ENCODE measurements at places on chromosomes 5 and 9.

DNA sequence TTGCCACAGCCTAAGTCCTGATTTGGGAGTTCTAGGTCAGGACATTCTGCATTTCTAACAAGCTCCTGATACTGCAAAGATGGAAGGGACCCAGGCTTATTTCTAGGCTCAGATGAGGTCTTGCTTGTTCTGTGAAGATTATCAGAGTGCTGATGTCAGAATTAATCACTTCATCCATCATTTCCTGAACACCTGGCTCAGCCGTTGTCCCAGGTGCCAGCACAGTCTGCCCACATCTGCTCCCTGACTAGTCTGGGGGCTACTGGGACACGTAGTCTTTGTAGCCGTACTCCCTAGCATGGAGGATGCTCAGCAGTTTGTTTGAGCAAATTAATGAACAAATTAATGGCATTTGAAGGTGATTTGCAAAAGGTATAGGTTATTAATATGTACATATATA is 17.9 kb upstream of the SPINK4 start:
- DNase-seq: no peak

GRCh38 chr9:3526997-3527940 is 1.5 kb upstream of the RFX3 start:
- DNase-seq: no peak

DNA sequence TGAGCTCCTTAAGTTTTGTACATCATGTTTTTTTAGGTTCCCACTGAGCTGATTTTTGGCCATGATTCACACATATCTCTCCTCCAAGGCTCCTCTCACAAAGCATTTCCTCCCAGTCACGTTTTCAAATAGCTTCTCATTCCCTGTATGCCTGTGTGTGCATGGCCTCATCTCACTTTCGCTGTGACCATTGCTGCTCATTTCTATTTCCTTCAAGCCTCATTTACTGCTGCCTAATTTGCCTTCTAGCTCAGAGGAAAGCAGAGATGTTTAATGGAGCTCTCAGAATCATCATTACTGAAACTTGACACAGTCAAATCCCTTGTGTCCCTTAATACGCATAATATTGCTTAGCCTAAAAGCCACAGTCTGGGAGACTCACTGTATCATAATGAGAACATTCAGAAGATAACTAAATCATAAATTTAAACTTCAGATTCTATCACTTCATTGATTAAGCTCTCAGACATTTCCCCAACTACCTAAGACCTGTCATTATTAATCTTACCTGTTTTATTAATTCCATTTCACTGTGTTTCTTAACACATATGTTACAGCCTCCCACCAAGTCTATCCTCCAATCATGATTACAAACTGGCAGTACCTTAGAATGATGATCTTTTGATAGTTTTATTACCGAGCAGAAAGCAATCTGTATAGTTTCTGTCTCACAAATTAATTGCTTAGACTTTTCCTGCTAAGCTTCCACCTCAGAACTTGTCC is 278.3 kb upstream of the PTGER4 start:
- DNase-seq: no peak

DNA sequence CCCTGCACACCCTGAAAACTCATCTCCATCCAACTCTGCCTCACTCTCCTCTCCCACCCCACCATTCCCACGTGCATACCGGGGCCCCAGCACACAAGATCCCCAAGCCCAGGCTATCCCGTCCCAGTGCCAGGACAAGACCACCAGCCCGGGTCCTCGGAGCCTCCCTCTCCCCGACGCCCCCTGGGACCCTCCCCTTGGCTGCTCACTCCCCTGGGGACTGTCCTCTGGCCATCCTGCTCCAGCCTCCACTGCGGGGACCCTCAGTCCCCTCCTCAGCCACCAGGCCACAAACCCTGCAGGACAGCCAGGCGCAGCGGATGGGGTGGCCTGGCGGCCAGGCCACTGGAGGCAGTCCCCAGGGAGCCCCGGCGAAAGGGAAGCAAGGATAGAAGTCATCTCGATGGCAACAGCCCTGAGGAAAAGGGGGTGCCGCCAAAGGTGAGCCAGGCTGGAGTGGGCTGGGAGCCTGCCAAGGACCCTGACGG is 62.8 kb downstream of the C9orf50 start:
- no peak for DNase-seq

DNA sequence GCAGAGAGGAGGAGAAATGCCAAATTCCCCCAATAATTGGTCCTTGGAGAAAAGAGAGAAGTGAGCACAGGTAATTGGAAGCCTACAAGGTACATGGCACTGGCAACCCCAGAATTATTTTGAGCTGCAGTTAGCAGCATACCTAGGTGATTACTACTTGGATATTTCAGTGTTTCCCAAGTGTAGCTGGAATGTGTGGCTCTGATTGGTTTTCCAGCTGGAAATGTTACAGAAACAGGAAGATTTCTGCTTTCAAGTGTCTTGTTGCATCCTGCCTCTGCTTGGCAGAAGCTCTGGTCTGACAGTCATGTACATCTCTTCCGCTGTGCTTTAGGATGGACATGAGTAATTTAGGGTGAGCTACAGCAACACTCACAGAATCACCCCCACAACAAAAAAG is 262.1 kb downstream of the ENC1 start:
- DNase-seq: no peak

GRCh38 chr5:119290161-119290569 is 65.7 kb upstream of the TNFAIP8 start:
- DNase-seq: no peak

- DNase-seq: peak; percentile 15
Measured at GRCh38 chr9:136244122-136244968, 1.3 kb downstream of the QSOX2 start.

GRCh38 chr9:13023498-13023897 is 248.7 kb downstream of the LURAP1L start:
- no peak for DNase-seq

DNA sequence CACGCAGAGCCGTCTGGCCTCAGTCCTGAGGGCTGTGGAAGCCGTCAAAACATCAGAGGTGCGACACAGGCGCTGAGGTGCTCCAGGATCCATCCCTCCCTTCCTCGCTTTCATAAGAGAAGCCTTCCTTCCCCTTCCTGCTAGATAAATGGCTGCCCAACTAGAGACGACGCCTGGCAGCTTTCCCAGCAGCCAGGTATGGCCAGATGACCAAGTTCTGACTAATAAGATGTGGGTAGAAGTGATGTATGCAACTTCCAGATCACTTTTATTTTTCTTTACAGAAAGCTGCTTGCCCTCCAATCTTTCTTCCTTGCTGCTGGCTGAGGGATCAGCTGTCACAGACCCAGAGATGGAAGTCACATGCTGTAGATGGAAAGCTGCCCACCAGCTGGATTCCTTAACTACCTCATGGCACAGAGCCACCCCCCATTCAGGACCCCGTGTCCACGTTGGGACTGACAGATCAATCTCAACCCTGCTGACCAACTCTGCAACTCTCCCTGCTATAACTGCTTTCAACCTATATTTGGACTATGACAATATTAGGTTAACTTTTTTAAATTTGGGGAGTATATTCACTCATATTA is 8.8 kb downstream of the MAPK9 start:
- DNase-seq: no peak

GRCh38 chr9:115594557-115594956 is 476.6 kb upstream of the TNC start:
- no peak for DNase-seq

GRCh38 chr5:5523066-5523505 is 100.6 kb downstream of the ICE1 start:
- no peak for DNase-seq

DNA sequence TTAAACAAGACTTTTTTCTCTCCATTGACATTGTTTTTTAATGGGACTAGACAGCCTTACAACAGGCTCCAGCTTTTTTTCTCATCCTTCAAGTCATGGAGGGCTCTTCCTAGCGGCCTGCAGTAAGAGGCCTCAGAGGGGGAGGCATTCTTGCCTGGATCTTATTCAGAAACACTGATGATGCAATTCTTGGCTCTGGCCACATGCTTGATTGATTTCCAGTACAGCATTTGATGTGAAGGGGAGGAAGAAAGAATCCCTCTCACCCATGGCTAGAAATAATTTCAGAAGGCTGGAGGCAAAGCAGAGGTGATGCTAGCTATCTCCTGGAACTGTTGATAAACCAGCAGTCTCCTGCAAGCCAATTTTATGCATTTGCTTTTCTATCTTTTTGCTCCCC is 324.8 kb downstream of the PRELID2 start:
- no peak for DNase-seq

GRCh38 chr5:150653145-150653761 is 7.8 kb upstream of the MYOZ3 start:
- no peak for DNase-seq

- DNase-seq: no peak
Measured at GRCh38 chr9:38707885-38708637, 11.9 kb downstream of the FAM240B start.

GRCh38 chr5:10910261-10910660 is 149.2 kb upstream of the DAP start:
- no peak for DNase-seq

- DNase-seq: no peak
Measured at GRCh38 chr5:174490728-174491127, 233.7 kb upstream of the MSX2 start.

- no peak for DNase-seq
Measured at GRCh38 chr5:61477788-61478187, 145.7 kb downstream of the ZSWIM6 start.

GRCh38 chr5:169175733-169176132 is 125.2 kb downstream of the SLIT3 start:
- no peak for DNase-seq

GRCh38 chr5:72472031-72472430 is 35.2 kb downstream of the ZNF366 start:
- DNase-seq: no peak

DNA sequence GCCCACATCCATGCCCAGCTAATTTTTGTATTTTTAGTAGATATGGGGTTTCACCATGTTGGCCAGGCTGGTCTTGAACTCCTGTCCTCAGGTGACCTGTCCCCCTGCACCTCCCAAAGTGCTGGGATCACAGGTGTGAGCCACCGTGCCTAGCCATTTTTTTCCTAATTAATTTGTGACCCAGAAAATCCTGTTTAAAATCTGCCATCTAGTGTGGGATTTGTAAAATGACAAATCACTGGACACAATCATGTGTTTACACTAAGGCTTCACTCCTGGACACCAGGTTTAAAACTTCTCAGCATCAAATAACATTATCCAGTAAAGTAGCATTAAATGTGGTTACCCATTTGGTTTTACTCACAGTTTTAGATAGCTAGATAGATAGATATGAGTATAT is 18.6 kb upstream of the KDM4C start:
- DNase-seq: no peak

- DNase-seq: no peak
Measured at GRCh38 chr5:149162401-149163084, 21.2 kb downstream of the ABLIM3 start.

DNA sequence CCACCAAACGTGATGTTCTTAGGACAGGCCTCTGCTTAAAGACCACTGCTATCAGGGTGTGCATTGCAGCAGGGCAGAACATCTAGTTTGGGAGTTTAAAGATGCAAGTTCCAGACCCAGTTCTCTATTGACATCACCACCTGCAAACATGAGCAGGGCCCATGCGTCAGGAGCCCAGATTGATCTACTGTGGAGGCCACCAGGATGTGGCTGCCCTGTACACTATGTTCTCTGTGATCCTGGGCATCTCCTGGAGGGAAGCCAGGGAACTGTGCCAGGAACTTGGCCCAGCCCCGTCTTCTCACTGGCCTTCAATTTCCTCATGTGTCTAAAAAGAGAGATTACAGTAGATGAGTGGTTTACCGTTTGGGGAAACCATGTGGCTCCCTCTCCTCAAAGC is 87.1 kb downstream of the PDE6A start:
- no peak for DNase-seq

GRCh38 chr5:42719034-42719433 is 37.6 kb upstream of the CCDC152 start:
- DNase-seq: no peak

DNA sequence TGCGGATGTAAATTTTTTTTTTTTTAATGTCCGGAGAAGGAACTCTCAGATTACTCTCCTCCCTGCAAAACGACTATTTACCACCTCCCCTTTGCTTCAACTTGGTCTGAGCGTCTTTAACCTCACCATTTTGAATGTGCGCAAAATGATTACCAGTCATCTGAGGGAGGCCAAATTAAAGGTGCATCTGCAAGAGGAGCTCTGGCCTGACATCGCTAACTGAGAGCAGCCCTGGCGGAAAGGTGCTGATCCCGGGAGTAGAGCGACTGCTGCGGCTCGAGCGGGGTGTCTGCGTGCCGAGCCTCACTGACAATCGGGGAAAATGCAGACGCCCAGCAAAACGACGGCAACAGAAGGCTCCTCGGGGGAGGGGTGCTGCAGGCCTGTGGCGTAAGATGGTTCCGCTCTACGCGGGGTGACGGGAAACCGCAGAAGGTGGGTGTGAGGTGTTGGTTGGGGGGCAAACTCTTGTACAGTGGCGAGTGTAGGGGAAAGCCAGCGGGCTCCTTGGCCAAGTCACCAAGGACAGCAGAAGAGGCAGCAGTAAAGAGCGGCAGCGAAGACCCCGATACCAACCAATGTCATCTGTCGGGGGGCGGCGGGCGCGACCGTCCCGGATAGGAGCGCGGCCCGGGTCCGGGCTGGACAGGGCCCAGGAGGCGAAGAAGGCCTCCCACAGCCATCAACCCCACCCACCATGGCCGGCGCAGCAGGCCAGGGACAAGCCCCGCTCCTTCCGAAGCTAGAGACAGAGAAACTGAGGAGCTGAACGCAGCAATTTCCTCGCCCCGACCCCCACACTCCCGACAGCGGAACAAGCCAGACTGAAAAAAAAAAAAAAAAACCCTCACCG is 557 bp downstream of the PJA2 start:
- DNase-seq: peak; percentile 78

DNA sequence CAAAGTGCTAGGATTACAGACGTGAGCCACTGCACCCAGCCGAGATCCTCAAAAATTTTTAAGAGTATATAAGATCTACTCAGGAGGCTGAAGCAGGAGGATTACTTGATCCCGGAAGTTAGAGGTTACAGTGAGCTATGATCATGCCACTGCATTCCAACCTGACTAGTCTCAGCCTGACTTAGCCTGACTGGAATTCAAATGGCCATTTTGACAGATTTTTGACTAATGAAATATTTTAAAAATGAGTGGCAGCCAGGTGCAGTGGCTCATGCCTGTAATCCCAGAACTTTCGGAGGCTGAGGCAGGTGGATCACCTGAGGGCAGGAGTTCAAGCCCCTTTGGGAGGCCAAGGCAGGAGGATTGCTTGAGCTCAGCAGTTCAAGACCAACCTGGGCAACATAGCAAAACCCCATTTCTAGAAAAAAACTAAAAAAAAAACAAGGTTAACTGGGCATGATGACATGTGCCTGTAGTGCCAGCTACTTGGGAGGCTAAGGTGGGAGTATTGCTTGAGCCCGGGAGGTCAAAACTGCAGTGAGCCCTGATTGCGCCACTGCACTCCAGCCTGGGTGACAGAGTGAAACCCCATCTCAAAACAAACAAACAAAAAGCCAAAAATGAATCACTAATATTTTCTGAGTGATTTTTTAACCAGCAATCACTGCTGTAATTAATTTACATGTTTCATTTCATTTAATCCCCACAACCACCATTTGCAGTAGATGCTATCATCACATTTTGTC is 16.6 kb downstream of the ATOX1 start:
- no peak for DNase-seq

- DNase-seq: no peak
Measured at GRCh38 chr9:73680831-73681230, 529.2 kb downstream of the ANXA1 start.

All from effector CD4-positive, alpha-beta T cell (primary cell).